Mesenteric fat pad (tissue), 1 donor: ENCODE measurements at places on chromosomes 4 and X. TPM values are rescaled to one million over a fixed set of nuclear protein-coding genes. Genes with fewer than 3 reads are reported as not detected.
A peak's percentile ranks its signal among the peaks of the same experiment; 100 is the strongest.

DNA sequence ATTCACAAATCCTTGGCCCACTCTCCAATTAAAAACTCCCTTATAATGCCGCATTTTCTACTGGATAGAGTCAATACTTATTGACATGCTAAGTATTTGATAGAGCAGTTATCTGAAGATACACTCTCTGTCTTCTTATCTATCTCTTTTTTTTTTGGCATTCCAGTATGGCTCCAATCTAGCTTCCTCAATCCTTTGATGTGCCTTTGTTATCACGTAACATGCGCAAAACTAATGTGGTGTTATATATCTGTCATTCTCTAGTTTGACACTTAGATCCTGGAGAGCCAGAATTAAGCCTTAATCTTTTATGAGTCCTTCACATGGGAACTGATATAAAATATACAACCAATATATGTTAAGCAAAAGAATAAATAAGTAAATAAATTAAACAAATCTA lies 54.7 kb downstream of the VSIG4 start:
- DNase-seq: no peak

GRCh38 chr4:117481742-117482141 lies 396.4 kb upstream of the TRAM1L1 start:
- DNase-seq: no peak

DNA sequence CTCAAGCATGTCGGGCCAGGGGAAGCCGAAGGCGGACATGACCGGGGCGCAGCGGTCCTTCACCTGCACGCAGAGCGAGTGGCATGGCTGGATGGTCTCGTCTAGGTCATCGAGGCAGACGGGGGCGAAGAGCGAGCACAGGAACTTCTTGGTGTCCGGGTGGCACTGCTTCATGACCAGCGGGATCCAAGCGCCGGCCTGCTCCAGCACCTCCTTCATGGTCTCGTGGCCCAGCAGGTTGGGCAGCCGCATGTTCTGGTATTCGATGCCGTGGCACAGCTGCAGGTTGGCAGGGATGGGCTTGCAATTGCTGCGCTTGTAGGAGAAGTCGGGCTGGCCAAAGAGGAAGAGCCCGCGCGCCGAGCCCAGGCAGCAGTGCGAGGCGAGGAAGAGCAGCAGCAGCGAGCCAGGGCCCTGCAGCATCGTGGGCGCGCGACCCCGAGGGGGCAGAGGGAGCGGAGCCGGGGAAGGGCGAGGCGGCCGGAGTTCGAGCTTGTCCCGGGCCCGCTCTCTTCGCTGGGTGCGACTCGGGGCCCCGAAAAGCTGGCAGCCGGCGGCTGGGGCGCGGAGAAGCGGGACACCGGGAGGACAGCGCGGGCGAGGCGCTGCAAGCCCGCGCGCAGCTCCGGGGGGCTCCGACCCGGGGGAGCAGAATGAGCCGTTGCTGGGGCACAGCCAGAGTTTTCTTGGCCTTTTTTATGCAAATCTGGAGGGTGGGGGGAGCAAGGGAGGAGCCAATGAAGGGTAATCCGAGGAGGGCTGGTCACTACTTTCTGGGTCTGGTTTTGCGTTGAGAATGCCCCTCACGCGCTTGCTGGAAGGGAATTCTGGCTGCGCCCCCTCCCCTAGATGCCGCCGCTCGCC lies at the start of gene SFRP2:
SFRP2 (minus strand) TSS at position 671 of the 864 bp plus-strand sequence; CDS start at position 423, 248 bp downstream.
- no peak for DNase-seq

DNA sequence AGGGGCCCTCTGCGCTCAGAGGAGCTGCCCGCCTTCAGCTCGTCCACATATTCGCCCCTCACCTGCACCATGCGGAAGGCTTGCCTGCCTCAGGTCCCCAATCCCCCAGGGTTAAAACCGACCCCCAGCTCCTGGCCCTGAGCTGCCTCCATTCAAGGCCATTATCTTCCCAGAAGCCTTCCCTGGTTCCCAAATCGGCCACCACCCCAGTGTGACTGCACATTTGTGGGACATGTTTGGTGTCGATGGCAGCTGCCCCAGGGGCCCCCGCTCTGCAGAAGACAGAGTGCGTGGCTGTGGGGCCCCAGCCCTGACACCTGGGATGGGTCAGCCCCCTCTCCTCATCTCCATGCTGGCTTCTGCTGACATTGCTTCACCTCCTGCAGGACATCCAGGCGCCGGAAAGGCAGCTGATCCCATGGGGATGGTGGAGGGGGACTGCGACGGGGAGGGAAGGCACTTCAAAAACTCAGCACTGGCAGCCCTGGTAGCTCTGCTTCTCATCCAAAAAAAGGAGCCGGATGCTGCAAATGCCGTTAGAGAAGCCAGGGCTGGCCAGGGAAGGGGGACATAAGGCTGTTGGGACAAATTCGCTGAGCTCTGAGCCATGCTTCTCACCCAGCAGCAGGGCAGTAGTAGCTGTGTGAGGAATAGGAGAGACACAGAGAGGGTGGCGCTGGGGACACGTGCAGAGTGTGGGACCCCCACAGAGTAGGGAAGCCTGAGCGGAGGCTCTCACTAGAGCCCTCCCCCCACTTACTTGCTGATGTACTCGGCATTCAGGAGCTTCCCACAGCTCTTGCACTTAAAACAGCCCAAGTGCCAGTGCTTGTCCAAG lies 78.5 kb downstream of the ABLIM2 start:
- DNase-seq: no peak

GRCh38 chrX:150282953-150283352 lies 80.2 kb upstream of the MAMLD1 start:
- DNase-seq: no peak

GRCh38 chrX:16842684-16843083 lies 27.5 kb downstream of the RBBP7 start:
- DNase-seq: no peak

GRCh38 chrX:2735270-2735669 lies 16.6 kb upstream of the XG start:
- DNase-seq: no peak

DNA sequence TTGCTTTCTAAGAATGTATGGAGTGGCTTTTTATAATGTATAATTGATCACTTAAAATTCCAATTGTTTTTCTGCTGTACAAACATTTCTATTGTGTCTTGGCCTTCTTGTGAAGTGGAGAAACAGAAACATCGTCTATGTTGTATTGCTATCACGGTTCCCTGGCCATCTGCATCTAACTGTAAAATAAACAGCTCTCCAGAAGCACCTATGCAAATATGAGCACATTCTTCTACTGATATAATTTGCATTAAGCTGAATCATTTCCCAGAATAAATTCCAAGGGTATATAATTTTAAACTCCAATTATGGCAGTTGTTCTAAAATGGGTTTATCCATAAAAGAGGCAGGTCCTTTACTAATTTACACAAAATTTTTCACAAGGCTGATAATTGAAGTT lies 261.6 kb upstream of the STS start:
- DNase-seq: no peak

GRCh38 chr4:122614621-122615020 lies 6.2 kb downstream of the IL21 start:
- DNase-seq: no peak

DNA sequence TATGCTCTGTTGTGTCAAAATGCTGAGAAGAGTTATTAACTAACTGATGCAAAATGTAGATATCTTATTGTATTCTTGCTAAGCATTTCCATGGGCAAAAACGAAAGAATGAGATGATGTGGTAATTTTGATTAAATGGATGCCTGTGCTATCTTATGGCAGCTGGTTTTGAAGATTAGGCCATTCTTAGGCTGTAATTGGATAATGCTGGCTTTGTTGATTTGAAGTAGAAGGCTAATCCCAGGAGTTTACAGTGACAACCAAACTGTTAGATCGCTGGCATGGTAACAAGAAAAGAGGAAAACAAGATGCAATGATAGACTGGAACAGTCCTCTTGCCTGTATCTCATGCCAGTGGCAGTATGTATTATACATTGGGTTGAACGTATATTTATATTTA lies 74.1 kb upstream of the WDR44 start:
- no peak for DNase-seq

DNA sequence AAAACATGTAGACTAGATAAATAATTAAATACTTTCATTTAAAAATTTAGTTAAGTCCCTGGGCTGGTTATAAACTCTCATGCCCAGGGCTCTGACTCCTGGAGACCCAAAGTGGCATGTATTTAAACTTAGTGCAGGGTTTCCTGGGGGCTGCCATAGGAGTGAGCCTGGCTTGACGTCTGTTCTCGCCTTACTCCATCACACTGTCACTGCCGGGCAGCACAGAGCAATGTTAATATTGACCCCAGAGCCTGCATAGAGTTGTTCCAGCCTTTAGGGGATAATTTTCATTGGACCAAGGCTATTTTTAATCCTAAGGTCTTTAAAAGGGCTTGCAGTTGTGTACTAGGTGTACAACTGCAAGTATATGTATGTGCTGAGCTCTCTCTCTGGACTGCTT lies 31.2 kb downstream of the KIAA0232 start:
- DNase-seq: no peak

DNA sequence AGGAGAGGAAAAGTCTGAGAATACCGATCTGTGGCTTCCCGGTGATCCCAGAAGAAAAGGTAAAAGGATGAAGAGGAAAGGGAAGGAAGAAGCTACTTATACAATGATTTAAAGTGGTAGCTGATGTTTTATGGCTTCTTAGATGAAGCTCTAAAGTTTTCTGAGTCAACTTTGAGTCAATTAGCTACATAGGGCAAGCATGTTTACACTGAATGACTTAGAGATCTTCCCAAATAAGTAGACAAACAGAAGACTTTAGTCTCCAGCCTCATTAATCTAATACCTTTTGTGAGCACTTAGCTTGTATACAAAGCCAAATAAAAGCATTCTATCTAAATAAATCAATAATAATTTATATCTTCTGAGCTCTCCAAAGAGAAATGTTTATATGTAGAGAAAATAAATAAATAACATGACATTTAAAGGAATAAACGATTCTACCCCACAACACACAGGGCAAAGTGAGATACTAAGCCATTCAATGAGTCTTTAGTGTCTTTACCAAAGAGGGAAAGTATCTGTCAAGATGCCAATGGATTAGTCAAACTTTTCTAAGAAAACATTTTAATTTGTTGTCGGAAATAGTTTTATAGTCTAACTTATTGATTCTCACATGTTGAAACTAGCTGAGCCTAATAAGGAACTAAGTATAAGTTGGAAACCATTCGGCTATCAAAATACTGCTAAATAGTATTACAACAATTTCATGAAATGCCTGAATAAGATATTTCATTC lies 46.0 kb upstream of the TMEM184C start:
- no peak for DNase-seq

- DNase-seq: no peak
Observed at GRCh38 chr4:152246659-152247058, 289.2 kb downstream of the FBXW7 start.

DNA sequence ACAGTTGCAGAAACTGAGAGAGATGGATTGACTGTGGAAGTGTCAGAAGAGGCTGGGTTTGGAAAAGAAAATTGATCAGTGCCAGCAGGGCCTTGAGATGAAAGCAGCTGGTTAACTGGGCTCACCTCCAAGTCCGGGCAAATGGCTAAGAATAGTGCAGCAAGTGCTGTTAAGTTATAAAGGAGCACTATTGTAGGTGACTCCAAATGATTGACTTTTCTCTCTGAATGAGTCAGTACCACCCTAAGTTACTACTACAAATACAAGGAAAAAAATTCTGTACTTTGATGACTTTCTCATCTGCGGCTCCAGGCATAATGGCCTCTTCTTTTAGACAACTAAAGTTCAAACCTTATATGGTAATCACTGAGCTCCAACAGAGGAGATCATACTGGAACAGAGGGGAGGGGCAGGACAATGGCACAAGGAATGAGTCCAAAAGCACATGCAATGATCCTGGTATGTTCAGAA lies 733.4 kb upstream of the INTU start:
- DNase-seq: no peak

- peak; percentile 94 for DNase-seq
Observed at GRCh38 chr4:156971676-156972378, at the start of gene PDGFC. Gene PDGFC, minus strand, starts transcription at chr4:156971799. Its CDS starts 896 bp downstream, at chr4:156970903.

GRCh38 chrX:132876523-132877338 lies 81.7 kb downstream of the HS6ST2 start:
- no peak for DNase-seq

DNA sequence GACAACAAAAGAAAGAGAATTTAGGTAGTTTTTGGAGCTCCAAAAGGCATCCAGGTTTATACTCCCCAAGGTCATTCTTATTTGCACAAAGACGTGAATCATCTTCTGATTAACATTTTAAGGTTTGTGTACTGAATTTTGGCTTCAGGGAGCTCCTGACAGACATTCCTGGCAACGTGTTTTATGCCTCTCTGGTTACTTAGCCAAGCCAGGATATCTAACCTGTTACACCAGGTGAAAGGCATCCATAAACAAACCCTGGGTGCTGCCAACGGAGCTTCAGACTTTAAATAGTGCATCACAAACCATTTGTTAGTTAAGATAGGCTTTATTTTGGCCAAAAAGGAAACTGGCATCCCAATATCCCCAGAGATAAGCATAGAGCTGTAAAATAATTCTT lies 997.3 kb downstream of the ARAP2 start:
- no peak for DNase-seq

GRCh38 chrX:131571348-131571747 lies 27.5 kb downstream of the OR13H1 start:
- no peak for DNase-seq

DNA sequence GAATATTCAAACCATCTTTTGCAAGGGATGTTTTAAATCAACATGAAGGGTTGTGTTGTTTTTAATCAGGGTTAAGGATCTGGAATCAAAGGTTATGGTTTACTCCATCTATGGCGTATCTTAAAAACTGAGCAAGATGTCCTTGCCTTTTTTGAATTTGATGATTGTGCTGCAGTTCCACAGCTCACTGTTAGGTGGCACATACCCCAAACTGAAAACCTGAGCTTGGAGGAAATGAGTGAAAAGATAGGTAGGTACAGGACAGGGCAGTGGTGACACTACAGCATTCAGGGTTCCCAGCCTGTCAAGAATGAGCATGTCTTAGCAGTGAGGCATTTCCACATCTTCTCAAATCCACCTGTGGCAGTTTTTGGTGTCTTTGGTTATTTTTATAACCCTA lies 13.1 kb upstream of the EOLA1 start:
- no peak for DNase-seq

TXK gene
- 1.6 TPM for total RNA-seq

MTMR8 gene
- 2.5 TPM for total RNA-seq

TLR10 gene
- total RNA-seq: 0.42 TPM

CT45A9 gene
- total RNA-seq: not detected

HSFX3 gene
- not detected for total RNA-seq

AADAT gene
- 2.0 TPM for total RNA-seq

FGF13 gene
- 8.7 TPM for total RNA-seq

NPY2R gene
- not detected for total RNA-seq

NAA11 gene
- total RNA-seq: not detected

P2RY4 gene
- 0.42 TPM for total RNA-seq

BEX4 gene
- total RNA-seq: 17.0 TPM

TCEAL7 gene
- 2.4 TPM for total RNA-seq

GJB1 gene
- not detected for total RNA-seq

LIMCH1 gene
- 113 TPM for total RNA-seq

NALF2 gene
- 0.32 TPM for total RNA-seq

DUSP21 gene
- not detected for total RNA-seq
